ENCODE measurements at places on chromosomes 13 and 19. TPM values are rescaled to one million over a fixed set of nuclear protein-coding genes. Genes with fewer than 3 reads are reported as not detected.
A peak's percentile ranks its signal among the peaks of the same experiment; 100 is the strongest.

FAM216B gene
- 12.9 TPM for polyA plus RNA-seq

DNA sequence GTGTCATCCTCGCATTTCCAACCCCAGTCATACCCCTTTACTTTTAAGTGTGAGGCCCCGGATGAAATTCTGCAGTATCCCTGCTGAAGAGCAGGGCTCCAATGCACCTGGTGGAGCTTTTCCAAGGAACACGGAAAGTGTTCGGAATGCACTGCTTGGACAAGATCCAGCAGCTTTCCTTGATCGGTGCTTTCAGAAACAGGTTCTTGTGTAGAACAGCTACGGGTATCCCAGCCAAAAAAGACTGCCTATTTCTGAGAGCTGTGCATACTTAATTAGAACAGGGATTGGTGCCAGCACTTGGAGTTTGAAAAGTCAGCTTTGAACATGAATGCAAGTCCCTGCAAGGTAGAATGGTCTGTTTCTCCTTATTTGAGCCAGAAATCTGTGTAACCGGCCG, 87.2 kb upstream of the C1QTNF9B start:
- DNase-seq: peak; percentile 71

- DNase-seq: no peak
Measured at GRCh38 chr13:27168906-27169657, 2.5 kb downstream of the USP12 start.

- no peak for DNase-seq
Measured at GRCh38 chr19:35775046-35775297, 392 bp upstream of the ARHGAP33 start.

All from right lung (tissue), 10 donors.